OCI-M1 (cell line): ENCODE measurements at places on chromosomes 6 and 20.
A peak's percentile ranks its signal among the peaks of the same experiment; 100 is the strongest.

DNA sequence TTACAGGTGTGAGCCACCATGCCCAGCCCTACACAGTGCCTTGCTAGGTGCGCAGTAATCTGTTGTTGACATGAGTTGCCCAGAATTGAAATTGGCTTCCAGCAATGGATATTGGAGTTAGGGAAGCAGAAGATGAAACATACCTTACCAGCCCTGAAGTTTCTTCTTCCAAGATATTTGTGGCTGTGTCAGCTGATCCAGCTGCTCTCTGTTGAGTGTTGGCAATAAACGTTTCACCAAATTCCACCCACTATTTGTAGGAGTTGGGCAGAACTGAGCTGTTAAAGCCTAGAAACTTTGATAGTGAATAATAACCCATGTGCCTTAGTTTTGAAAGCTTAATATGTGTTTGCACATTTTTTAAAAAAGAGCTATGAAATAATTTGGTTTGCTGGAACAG lies 218.2 kb upstream of the SNX9 start:
- DNase-seq: no peak

DNA sequence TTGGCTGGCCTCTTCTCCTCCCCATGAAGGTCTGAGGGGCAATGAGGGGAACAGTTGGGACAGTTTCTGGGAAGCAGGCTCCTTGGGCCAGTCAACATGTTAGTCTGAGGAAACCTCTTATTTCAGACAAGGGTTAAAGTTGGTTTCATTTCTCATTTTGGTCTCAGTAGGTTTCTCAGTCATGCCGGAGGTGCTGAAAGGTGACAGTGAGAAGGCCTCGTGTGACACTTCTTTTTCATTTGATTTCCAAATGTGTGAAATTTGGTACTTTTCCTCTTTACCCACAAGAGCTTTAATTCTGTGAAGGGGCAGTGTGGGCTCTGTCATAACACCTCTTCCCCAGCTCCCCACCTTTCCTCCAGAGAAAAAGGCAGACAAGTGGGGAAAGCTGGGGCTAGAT lies 7.5 kb upstream of the GLP1R start:
- DNase-seq: no peak

GRCh38 chr6:19812512-19813119 lies 24.6 kb upstream of the ID4 start:
- peak; percentile 61 for DNase-seq

GRCh38 chr20:57092112-57092899 lies 174.1 kb downstream of the BMP7 start:
- DNase-seq: peak; percentile 71

DNA sequence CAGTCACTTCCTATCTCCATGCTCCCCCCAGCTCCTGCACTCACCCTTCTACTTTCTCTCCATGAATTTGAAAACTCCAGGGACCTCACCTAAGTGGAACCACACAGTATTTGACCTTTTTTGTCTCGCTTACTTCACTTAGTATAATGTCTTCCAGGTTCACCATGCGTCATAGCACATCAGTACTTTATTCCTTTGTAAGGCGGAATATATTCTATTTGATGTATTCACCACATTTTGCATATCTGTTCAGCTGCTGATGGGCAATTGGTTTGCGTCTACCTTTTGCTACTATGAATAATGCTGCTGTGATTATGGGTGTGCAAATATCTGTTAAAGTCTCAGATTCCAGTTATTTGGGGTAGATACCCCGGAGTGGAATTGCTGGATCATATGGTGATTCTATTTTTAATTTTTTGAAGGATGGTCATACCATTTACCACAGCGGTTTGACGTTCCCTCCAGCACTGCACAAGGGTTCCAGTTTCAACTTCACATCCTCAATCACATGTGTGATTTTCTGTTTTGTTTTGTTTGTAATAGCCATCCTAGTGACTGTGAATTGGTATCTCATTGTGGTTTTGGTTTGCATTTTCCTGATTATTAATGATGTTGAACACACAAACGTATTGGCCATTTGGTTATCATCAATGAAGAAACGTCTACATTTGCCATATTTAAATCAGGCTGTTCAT lies 20.3 kb upstream of the SYNDIG1 start:
- DNase-seq: no peak
